ENCODE measurements at places on chromosomes 3 and 15.

DNA sequence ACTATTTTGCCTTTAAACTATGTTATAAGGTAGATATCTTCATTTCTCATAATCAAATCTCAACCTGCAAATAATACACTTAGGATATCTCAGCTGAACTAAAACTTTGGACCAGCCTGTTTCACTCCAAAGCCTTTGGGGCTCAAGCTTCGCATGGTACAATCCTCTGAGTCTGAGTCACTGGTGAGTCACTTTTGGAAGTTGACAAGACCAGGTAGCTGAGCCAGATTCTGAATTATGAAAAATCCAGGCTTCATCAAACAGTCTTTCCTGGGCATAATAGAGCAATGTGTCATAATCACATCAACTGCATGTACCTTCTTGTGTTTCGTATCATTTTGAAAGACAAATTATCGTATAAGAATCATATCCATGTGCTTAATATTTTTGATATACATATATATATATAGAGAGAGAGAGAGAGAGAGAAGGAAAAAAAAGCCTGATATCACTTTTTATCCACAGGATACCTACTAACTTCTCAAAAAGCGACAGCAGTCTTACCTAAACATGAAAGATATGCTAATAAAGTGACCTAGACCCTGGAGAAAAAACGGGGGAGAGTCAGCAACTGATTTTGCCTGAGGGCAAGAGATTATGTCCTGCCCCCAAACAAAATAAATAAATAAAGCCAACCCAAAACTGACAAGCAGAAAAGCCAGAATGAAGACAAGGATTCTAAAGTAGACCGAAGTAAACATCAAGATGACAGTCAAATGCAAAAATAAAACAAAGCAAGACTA lies 263.9 kb upstream of the TGFBR2 start:
- peak; percentile 90 for DNase-seq

DNA sequence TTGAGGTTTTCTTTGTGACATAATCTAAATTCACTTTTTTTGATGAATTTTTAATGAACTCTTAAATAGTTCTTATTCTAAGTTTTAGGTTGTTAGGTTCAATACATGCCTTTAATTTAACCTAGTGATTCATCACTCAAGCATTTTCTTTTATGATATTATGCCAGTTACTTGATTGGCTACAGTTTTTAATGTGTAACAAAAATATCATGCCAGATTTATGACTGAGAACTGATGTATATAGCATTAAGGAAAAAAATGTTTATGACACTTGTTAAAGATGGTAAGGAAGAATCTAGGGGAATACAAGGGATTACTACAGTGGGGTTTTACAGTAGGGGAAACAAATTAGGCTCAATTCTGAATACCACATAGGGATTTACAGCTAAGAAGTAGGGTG lies 103.1 kb downstream of the VGLL3 start:
- no peak for DNase-seq

GRCh38 chr3:152197937-152198336 lies 70.8 kb upstream of the MBNL1 start:
- no peak for DNase-seq

DNA sequence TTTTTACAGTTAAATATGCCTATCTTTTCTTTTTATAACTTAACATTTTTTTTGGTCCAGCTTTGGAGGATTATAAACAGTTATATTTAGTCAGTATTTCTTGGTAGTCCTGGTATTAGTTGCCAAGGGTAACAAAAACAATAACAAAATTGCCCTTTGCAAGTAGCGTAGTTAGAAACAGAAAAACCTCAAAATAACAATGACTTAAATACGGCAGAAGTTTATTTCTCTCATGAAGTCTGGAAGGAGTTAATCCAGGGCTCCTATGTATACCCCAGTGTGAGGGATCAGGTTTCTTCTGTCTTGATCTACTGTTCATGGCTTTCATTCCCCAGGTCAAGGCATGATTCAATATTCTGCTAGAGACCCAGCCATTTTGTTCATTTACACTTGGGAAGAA lies 14.1 kb upstream of the MYH15 start:
- DNase-seq, result no peak

GRCh38 chr15:73892446-73893226 lies 19.3 kb downstream of the TBC1D21 start:
- DNase-seq, result no peak

- no peak for DNase-seq
These were observed 249.5 kb upstream of the ARL6 start for GRCh38 chr3:97515076-97515475.

DNA sequence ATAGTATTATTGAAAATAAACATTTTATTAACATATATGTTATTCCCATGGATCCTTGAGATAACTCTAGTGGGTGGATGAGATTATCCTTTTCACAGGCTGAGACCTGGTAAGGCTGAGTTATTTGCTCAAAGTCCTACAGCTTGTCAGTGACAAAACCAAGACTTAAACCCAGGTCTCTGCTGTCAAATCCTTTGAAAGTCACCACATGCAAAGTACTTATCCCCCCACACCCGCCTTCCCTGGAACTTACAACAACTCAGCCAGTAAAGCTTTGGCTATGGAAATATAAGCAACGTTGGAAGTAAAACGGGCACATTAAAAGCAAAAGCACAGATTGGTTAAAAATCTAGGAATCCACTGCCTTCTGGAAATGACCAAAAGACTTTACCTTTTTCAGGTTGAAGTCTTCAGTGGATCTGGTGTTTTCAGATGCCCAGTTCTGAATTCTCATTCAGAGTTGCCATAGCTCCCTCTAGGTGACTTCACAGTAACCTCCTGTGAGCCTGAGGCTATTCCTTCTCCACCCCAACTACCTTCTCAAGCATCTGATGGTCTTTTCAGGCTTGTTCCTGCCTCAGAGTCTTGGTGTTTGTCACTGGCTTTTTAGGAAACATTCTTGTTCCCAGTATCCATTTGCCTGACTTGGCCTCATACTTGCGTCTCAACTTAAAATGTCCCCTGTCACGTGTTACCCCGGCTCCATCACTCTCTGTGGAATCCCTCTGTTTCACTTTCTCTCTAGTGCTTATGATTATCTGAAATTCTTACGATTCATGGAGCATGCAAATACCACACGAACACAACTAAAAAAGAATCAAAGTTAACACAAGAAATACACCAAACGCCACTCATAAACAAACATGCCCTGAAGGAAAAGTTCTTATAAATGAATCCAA lies 131.2 kb downstream of the MAGI1 start:
- DNase-seq, result no peak

DNA sequence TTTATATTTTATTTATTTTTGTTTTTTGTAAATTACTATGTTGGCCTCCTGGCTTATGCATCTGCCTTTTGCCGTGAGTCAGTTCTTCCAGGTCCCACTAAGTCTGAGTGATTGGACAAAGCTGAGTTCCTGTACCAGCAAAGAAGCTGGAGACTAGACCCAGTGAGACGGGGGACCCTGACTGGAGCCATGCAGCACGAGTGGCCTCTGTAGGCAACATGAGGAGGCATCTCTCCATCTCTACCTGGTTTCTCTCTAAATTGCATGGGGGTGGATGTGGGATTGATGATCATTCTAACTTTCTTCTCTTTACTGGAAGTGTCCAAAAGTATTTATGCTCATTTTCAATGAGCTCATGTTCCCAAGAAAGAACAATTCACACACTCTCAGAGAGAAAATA lies 155.3 kb upstream of the MRPL3 start:
- no peak for DNase-seq

GRCh38 chr3:11162401-11163345 lies 8.4 kb downstream of the HRH1 start:
- no peak for DNase-seq

DNA sequence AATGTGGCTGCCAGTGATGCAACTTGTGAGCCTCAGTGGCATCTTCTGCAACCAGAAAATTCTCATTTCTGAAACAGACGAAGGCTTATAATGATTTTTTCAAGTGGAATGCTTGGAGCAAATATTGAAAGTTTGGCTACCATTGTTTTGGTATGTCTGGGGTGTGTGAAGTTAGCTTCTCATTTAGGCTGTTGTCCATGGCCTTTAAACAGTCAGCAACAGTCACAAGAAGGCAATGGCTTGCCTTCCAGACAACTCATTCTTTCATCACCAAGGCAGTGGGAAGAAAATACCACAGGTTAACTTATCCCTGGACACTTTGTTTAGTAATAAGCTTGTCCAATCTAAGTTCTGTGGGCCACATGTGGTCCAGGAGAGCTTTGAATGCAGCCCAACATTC lies 4.7 kb upstream of the BNC1 start:
- DNase-seq, result no peak
